ACHN (cell line): ENCODE measurements at places on chromosomes 11 and 22.
A peak's percentile ranks its signal among the peaks of the same experiment; 100 is the strongest.

GRCh38 chr11:31782257-31782656, 28.9 kb downstream of the PAX6 start:
- no peak for DNase-seq

- DNase-seq = no peak
Observed at GRCh38 chr22:31212783-31213629, 908 bp downstream of the LIMK2 start.

DNA sequence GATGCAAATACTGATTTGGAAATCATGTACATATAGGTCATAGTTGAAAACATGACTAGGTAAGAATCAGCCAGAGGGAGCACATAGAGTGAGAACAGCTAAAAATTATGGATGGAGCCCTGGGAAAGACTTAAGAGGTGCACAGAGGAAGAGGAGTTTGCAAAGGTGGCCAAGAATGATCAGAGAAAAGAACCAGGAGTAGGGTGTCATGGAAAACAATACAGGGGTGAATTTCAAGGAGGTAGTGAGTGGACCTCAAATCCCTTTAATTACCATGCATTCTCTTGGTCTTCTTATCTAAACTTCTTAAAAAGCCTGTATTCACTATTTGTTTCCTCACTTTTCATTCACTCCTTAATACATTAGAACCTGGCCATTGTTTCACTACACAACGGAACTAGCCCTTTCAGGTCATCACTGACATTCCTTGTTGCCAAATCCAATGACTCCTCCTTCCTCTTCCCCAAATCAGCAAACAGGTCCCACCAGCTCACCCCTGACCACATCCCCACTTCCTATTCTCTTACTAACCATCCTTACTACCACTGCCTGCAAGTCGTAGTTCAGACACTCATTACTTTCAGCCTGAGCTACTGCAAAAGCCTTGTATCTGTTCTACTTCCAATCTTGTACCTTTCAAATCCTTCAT, 22.6 kb downstream of the BUD13 start:
- no peak for DNase-seq

- no peak for DNase-seq
Observed at GRCh38 chr11:30774496-30775232, 188.5 kb upstream of the MPPED2 start.

- DNase-seq = no peak
Observed at GRCh38 chr22:39746600-39747262, 146.8 kb downstream of the ENTHD1 start.

DNA sequence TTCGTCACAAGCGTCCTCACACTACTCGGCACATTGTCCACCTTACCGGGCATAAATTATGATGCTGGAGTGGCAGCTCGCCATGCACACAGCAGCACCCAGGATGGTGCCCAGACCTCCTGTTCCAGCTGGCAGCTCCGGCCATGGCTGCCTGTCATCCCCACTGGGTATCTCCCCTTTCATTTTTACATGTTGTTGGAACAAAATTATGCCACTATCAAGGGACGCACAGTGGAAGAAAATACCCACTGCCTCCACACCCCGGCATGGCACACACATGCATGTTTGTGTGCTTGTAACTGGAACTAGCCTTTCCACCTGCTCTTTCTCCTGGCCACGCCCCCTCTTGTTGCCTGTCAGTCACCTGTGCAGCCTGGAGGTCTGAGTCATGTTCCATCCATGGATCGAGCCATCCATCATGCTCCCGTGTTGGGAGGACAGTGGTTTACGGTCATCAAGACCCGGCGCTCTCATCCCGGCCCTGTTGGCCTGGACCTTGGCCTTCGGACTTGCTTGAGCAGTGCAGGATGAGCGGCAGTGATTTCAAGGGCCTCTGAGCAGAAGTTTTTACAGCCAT, 1069.6 kb downstream of the BRD1 start:
- no peak for DNase-seq

DNA sequence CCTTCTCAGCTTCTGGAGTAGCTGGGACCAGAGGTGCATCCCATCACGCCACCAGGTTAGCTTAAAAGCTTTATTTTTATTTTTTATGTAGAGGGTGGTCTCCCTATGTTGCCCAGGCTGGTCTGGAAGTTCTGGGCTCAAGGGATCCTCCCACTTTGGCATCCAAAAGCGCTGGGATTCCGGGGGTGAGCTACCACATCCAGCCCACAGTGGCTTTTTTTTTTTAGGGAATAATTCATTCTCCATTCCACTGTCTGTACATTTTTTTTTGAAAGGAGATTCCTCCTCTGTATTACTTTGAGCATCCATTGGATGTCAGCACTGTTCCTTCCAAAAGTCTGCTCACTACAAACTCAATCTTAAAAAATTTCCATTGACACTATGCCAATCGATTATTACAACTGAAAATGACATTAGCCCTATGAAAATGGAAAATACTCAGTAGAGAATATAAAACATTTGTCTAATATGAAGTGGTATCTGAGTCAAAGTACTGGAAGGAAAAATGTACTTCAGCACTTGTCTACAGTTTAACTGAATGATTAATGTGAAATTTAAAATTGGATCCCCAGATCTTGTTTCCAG, 1.3 kb upstream of the LPXN start:
- peak; percentile 55 for DNase-seq

GRCh38 chr11:44752713-44753112, 26.0 kb downstream of the TSPAN18 start:
- DNase-seq = no peak

DNA sequence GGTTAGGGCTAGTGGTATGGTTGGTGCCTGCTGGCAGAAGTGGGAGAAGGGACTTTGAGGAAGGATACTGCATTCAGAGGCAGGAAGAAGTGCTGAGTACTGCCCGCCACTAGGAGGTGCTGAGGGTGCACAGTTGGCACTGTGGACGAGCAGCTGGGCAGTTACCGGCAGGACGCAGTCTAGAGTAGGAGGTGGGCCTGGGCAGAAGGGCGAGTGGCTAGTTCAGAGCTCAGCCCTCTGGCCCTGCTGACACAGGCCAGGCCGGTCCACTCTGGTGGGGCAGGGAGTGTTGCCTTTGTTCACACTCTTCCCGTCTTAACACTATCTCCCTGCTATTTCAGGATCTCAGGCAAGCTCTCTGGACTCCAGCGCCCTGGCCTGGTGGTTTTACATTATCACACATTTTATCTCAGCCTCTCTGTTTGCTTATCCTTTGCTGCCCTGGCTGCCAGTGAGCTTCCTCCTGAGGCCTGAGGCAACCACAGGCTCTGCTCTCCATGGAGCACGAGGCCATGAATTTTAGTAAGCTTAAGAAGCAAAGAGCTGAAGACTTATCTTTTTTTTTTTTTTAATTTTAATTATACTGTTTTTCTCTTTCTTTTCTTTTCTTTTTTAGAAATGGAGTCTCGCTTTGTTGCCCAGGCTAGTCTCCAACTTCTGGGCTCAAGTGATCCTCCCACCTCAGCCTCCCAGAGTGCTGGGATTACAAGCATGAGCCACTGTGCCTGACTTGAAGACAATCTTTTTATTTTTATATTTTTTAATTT, 26.9 kb downstream of the SNAP29 start:
- DNase-seq = peak; percentile 79

GRCh38 chr22:21041937-21042336, 3.8 kb upstream of the LRRC74B start:
- DNase-seq = no peak

- no peak for DNase-seq
Observed at GRCh38 chr11:69825037-69825834, 6.0 kb upstream of the FGF3 start.

DNA sequence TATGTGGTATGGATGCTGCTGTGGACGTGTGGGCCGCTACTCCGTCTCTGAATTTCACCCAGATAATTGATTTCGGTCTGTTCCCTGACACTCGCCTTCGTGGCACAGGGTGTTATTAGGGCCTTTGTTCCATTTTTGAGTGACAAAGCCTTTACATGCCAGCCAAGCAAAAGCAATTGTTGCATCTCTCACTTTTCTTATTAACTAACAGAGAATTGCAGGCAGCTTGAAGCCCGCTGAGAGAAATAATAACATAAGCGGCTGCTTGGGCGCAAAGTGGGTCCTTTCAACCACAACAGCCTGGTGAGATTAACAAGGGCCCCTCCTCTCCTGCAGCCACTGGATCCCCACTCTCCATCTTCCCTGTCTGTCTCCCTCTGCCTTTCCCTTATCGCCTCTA, 449.4 kb downstream of the NTM start:
- DNase-seq = no peak

- no peak for DNase-seq
Observed at GRCh38 chr22:27212102-27212501, 554.7 kb downstream of the MIAT start.

- no peak for DNase-seq
Observed at GRCh38 chr11:223026-223789, 12.9 kb downstream of the SIRT3 start.

DNA sequence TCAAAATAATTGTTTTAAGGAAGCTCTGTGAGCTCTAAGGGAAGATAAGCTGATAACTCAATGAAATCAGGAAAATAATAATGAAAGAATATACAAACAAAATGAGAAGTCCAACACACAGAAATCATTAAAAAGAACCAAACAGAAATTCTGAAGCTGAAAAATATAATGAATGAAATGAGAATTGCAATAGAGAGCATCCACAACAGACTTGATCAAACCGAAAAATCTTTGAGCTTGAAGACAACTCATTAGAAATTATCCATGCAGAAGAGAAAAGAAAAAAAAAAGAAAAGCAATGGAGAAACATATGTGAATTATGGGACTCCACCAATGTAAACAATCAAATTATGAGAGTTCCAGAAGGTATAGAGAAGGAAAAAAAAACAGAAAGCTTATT, 101.0 kb downstream of the BBOX1 start:
- no peak for DNase-seq

GRCh38 chr22:42773167-42773566, 52.5 kb upstream of the A4GALT start:
- DNase-seq = no peak

- no peak for DNase-seq
Observed at GRCh38 chr22:29275819-29276565, 7.9 kb downstream of the EWSR1 start.

DNA sequence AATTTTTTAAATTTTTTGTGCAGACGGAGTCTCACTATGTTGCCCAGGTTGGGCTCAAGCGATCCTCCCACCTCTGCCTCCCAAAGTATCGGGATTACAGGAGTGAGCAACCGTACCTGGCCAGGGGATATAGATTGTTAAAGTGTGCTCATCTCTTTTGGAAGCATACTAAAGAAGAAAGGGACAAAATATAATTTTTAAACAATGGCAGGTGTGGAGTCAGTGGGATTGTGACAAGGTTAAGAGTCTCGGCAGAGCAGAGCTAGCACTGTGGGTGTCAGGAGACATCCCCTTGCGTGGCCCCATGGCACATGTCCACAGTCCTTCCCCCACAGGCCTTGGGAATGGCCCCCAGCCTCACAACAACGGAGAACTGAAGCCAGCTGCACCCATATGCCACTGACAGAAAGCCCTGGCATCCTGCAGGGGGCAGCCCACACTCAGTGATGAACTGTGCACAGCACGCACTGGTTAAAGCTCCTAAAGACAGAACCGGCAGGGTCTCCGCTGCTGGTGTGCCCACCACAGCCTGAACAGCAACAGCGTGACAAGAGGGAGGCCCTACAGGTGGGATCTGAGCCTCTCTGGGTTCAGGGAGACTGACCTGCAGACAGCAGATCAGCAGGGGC, 29.9 kb downstream of the SERPIND1 start:
- peak; percentile 44 for DNase-seq

DNA sequence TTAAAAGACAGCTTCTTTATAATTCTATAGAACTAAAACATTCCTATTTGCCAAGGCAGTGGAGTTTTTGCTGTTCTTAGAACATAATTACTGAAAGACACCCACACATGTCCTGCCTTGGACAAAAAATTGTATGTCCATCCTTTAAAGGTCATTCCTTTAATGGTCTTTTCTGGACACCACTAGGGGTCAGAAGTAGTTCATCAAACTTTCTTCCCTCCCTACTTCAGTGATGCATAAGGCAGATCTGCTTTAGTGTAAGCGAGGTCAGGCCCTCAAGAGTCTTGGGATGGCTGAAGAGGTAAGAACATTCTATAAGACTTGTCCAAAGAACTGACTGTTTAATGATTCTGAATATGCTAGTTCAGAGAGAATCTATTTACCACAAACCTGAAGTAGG, 4.3 kb upstream of the OR51V1 start:
- DNase-seq = peak; percentile 66

DNA sequence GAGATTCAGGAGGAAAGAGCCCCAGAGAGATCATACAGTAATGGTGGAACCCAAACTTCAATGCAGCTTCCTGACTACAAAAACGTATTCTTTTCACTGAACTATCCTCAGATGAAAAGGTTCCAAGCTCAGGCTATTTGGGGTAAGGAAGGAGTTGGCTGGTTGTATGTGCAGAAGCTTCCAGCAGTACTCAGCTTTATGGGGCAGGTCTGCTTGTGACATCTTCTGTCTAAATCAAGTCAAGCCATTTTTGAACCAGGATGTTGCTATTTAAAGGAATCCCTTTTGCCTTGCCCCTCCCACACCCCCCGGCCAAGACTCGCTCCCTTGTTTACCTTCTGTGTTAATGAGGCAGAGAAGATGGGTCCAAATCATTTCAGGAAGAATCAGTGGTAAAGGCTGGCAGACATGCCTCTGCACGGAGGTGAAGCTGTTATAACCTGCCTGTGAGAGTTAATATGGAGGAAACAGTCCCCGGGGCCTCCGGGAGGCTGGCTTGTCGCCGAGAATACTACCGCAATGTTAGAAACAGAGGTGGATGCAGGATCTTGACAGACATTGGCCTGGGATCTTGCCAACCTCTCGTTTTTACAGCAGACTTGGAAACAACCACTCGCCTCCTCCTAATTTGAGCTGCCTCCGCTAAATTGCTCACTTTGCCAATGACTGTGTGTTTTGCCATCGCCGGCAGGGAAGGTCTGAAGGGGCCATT, 45.4 kb downstream of the TIMP3 start:
- no peak for DNase-seq

- peak; percentile 49 for DNase-seq
Observed at GRCh38 chr11:2929950-2930703, 907 bp upstream of the PHLDA2 start.

- DNase-seq = no peak
Observed at GRCh38 chr11:102396708-102397563, 49.9 kb downstream of the BIRC2 start.

DNA sequence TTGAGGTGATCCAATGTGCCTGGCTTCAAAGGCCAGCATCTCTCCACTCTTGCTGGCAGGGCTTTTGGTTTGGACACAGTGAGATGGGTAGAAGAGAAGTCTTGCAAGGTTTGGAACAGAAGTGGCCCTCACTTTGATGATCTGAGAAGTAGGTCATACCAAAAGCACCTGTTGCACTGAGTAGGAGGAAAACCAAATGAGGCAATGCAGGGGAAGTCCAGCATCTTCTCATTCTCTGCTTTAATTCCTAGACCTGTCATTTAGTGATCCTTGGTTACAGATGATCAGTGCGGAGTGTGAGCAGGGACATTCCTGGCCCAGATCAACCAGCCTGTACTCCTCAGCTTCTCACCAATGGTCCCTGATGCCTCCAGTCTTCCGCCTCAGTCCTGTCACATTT, 990.5 kb downstream of the OPCML start:
- DNase-seq = no peak
